ENCODE measurements at places on chromosomes 12 and 14.

DNA sequence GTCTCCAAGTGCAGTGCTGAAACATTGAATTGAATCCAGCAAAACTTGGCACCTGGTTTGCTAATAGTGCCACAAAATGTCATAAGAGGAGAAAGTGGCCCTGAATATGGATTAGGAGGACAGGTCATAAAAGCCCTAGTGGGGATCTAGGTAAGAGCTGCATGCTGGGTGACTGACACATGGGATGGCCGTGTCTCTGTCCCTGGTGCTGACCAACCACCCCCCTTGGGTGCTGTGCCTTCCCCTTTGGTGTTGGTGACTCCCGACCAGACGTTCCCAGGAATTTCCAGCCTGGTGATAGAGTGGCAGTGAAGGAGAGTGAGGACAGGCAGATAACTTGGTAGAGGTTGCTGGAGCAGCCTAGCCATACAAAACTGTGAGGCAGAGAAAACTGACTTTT, 142.8 kb downstream of the VRK1 start:
- no peak for DNase-seq

DNA sequence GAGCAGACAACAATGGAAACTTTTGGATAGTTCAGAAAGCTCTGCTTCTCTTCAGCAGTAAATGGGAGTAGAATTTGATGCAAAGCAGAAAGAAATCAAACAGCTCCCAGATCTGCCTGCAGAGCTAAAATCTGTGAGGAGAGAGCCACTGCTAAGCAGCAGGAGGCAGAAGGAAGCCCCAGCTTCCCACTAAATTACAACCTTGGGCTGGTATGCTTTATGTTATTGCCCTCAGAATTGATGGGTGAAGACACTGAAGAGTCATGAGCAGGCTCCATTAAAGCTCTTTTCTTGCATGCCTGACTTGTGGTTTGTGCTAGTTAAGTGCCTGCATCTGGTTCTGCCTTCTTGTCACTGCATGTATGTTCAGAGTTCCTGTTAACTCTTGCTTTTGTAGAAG, 8.4 kb downstream of the ZC2HC1C start:
- DNase-seq: no peak

GRCh38 chr12:31867292-31867691, 91.9 kb upstream of the RESF1 start:
- DNase-seq: no peak

- no peak for DNase-seq
Observed at GRCh38 chr14:106069804-106070625, 543.6 kb downstream of the TMEM121 start.

DNA sequence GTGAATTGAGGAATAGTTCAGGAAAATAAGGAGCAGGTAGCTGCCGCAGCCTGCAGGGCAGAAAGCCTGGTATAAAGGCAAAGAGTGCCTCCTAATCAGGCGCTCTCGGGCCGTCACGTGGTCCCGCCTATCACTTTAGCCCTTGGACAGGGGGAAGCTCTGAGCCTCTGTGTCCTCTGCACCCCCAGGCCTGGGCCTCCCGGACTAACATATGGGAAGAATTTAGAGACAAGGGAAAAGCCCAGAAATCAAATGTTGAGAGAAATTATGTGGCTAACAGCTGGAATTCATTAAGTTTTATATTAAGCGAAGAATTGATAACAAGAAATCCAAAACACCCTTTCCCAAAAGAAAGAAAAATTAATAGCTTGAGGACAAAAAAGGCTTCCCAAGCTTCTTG, 417.7 kb downstream of the ATP23 start:
- DNase-seq: no peak

DNA sequence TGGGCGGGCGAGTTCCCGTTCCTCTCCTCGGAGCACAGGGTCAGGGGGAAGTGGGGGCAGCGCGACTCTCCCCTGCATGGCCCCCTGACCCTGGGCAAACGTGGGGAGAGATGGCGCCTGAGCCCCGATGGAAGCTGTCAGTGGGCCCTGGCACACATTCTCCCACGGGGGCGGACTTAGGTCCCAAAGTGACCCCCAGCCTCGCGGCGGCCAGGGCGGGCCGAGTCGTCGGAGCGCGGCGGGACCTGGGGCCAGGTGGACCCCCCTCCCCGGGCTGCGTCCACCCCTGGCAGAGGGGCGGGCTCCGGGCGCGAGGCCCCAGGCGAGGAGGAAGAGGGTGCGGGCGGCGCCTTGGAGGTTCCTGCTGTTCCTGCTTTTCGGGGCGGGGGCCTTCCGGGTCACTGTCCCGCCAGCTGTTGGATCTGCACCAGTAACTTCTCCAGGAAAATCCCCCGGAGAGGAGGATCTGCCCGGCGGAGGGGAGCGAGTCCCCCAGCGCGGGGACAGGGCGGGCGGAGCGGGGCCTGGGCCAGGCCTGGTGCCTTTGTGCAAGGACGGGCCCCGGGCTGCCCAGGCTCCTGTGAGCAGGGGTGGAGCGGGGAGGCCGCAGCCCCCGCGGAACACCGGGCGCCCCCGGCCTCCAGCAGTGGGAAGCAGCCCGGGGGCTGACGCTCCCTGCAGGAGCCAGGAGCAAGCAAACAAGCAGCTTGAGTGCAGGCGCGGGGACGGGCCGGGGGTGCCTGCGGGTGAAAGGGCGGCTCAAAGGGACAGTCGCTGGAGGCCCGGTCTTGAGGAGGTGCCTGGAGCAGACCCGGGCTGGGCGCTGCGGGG, 15.3 kb downstream of the TNFAIP2 start:
- no peak for DNase-seq

GRCh38 chr12:75672200-75672599, 160.8 kb upstream of the KRR1 start:
- DNase-seq: no peak

GRCh38 chr14:51727526-51727925, 75.8 kb downstream of the FRMD6 start:
- no peak for DNase-seq

GRCh38 chr14:61048640-61049039, 67.6 kb downstream of the SLC38A6 start:
- no peak for DNase-seq

DNA sequence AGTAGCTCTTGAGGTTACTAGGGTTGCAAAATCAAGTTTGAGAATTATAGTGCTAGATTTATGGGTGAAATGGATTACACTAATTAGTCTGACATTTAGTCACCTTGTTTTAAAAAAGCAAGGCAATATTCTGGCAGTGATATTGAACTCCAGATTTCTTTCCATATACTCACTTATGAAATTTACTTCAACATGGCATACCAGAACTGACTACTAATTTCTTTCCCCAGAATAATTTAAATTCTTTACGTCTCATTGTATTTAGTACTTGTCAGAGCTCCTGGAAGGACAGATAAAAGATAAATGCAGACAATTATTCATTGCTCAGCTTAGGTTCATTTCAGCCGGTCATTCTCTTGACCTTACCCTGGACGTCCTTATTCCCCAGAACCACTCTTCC, 24.3 kb downstream of the EMP1 start:
- DNase-seq: no peak

GRCh38 chr12:113174461-113175384, 10.6 kb downstream of the DDX54 start:
- DNase-seq: peak; percentile 58

- DNase-seq: no peak
Observed at GRCh38 chr12:238736-239398, 23.8 kb downstream of the SLC6A13 start.

GRCh38 chr12:15240898-15241297, 19.7 kb upstream of the RERG start:
- DNase-seq: no peak

- DNase-seq: peak; percentile 39
Observed at GRCh38 chr12:52121824-52122539, 42.5 kb downstream of the SMIM41 start.

DNA sequence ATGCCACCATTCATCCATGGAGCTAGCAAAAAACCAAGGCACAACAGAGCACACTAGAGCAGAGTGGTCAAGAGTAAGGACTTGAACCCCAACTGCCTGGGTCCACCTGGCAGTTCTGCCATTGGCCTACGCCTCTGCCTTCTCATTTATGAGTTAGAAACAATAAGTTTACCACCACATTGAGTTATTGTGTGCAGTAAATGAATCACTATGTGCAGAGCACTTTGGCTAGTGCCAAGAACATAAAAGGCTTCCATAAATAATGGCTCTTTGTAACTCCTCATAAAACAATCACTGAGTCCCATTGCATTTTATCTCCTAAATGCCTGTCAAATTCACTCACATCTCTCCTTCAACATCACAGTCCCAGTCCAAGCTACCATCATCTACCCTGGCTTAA, 86.3 kb downstream of the OTX2 start:
- no peak for DNase-seq

DNA sequence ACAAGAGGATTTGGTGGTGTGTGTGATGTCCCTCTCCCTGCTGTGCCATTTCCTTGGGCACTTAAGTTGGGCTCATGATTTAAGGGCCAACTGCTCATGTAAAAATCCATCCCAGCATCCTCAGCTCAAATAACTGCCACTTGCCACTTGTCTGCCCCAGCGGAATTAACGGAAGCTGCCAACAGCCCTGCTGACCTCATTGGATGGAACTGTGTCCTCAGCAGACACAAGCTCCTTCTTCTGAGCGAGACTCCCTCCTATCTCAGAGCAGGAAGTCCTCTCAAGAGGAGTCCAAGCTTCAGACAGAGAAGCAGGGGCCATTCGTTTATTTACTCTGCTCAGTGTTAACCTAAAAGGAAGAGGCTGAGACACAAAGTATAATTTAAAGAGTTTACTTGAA, 29.6 kb upstream of the PRMT8 start:
- no peak for DNase-seq

- DNase-seq: no peak
Observed at GRCh38 chr14:69008421-69008884, 29.4 kb upstream of the ACTN1 start.

GRCh38 chr14:24964591-24964990, 85.4 kb downstream of the STXBP6 start:
- no peak for DNase-seq
